Endothelial cell (in vitro differentiated cells): ENCODE measurements at places on chromosomes 4 and X. TPM values are rescaled to one million over a fixed set of nuclear protein-coding genes. Genes with fewer than 3 reads are reported as not detected.

CHRDL1 gene
- total RNA-seq, result 0.28 TPM

DNA sequence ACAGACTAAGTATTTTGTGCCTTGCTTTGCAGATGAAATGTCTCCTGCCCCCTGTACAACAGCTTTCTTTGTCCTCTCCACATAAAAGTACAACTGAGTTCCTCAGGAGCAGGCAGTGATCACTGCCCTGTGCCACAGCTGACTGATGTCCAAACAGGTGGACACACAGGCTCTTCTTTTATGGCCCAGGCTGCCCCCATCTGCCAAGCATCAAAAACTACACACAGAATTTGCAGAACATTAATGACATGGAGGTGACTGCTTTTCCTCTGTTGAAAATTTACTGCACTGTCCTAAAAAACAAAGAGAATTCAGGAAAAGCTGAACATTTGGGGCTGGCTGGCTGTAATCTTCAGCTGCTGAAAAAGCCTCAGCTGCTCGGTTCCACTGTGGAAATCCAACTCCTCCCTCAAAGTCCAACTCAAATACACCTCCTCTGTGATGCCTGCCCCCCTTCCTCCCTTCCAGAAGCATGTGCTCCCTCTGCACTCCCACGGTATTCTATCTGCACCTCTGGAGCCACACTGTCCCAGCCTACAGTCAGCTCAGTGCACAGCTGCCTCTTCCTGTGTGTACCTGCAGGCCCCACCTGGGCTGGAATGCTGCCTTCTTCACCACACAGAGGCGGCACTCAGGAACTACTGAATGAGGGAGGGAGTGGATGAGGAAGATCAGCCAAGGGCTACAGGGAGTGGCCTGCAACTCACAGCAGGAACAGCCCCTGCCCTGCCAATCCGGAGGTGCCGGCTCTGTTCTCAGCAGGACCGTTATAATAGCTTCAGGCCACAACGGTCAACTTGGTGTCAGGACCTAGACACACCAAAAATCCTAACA, 10.3 kb downstream of the AFAP1 start:
- no peak for DNase-seq

GRCh38 chr4:2286904-2287593, 25.1 kb upstream of the MXD4 start:
- no peak for DNase-seq

DNA sequence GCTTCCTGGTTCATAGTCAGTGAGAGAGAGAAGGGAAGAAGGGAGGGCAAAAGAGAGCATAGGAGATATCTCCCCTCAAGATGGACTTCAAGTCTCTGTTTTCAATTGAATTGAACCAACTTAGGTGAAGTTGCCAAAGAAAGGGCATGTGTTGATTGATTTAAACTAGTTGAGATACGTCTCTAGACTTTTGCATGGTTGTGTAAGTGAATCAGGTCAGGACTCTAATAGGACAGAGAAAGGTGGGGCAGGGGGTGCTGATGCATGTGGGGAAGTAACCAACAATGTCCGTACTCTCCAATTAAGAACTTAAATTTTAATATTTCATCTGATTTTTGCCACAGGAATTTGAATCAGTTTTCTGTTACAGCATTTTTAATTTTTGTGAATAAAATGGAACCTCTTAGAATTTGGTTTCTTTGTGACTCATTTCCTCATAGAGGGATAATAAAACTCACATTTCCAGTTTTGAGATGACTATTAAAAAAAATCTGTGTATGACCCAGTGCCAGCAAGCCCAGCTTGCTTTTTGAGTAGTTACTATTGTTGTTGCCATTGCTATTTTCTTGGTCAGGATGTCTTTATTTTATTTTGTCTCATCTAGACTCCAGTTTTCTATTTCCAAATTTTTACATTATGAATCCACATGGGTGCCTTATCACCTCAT, 37.3 kb downstream of the SLIT2 start:
- DNase-seq, result no peak

REELD1 gene
- total RNA-seq, result 0.26 TPM

DCHS2 gene
- not detected for total RNA-seq

DNA sequence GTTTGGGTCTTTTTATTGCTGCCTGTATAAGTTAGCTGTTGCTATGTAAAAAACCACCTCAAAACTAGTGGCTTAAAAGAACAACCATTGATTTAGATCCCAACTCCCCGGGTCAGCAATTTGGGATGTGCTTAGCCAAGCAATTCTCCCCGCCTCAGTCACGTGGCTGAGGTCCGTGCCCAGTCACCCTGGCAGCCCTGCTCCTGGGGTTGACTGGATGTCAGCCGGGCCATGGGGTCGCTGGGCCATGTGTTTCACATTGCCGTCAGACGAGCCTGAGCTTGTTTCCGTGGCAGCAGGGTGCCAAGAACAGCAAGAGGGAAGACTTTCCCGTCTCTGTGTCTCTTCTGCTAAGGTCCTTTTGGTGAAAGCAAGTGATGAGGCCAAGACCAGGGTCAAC, 345.7 kb upstream of the FAT1 start:
- no peak for DNase-seq

OCIAD2 gene
- 50.0 TPM for total RNA-seq

DNA sequence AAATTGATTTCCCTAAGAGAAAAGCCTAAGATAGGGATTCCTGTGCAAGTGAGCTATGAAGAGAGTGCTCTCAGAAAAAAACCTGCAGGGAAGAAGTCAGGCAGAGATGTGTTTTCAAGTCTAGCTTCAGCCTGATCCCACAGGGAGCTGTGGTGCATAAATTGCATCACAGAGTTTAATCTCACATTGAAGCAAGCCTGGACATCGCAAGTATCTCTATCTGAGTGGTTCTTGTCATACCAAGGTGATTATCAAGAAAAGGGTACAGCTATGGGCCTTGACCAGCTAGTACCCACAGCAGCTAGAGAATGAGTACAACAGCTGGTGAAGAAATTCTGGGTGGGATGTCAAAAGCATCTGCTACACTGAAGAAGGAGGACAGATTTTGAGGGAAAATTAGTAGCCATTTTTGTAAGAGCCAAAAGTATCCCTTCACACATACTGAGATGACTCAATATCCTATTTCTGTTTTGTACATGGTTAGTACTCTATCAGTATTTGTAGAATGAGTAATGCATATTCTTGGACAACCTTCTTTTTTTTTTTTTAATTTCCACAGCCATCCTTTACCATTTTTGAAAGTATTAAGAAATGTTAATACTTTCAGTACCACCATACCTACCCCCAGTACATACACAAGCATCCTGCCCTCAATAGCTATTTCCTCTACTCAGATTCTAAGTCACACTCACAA, 708.9 kb downstream of the IL1RAPL1 start:
- no peak for DNase-seq

DNA sequence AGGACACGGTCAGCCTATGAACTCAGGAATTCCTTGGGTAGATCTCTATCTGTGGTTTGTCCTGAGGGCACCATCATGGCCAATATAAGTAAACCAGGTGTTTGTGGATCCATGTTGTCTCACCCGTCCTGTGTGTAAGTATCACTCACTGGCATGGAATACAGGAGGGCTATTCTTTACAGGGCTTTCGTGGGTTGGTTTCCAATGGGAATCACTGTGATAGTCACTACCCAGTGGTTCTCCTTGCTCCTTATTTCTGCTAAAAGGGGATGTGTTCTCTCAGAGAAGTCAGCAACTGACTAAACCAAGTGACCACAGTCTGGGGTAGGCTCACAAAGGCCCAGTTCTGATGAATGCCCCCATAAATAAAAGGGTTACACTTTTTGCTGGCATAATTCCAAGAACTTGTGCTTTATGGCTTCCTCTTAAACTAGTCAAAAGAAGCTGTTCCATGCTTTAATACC, 236.7 kb upstream of the JADE1 start:
- DNase-seq, result no peak

PDS5A gene
- total RNA-seq, result 57.1 TPM

- DNase-seq, result no peak
These were observed 71.4 kb downstream of the RGS12 start for GRCh38 chr4:3364199-3364598.

GSPT2 gene
- total RNA-seq, result 16.4 TPM

DNA sequence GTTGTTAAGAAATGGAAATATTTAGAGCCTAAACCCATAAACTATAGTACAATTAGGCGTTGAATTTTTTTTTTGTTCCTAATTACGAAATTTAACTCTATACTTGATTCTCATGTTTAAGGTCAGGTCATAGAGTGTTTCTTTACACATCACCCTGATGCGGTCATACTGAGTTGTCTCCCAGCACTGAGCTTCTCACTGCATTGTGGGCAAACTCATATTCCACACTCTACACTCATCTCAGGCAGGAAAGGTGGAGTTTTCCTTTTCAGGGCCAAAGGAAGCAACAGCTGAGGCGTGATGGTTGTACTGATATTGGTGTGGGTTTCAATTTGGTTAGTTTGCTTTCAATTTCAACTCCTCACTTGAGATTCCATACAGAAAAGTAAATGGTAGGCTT, 75.4 kb downstream of the FAT4 start:
- DNase-seq, result no peak

ASB12 gene
- total RNA-seq, result 0.33 TPM

- no peak for DNase-seq
These were observed 110.5 kb downstream of the PCDH18 start for GRCh38 chr4:137421796-137422195.
